ENCODE measurements at places on chromosomes 16 and 17.
A peak's percentile ranks its signal among the peaks of the same experiment; 100 is the strongest.

GRCh38 chr16:89155851-89156739, 15.5 kb upstream of the CDH15 start:
- no peak for DNase-seq

- DNase-seq = no peak
These were observed 7.5 kb downstream of the DCAKD start for GRCh38 chr17:45043813-45044540.

DNA sequence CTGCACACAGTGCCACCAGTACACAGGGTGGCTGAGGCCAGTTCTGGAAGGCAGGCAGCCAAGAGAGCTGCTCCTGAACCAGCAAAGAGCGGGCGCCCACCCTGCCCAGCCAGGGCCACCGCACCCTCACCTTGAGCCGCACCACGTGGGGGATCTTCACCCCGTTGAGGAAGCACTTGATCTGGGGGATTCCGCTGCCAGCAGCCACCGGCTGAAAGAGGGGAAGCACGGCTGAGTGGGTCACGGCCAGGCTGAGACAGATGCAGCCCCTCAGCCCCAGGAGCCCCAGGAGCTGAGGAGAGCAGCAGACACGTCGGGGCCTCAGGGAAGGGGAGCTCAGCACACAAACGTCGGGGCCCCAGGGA, 14.6 kb upstream of the CCDC154 start:
- no peak for DNase-seq

GRCh38 chr16:10617662-10618420, 37.4 kb upstream of the EMP2 start:
- DNase-seq = no peak

- DNase-seq = no peak
These were observed 81.2 kb downstream of the ZNF18 start for GRCh38 chr17:11916091-11916490.

- DNase-seq = peak; percentile 45
These were observed 123.9 kb upstream of the CIBAR2 start for GRCh38 chr16:85235991-85236817.

DNA sequence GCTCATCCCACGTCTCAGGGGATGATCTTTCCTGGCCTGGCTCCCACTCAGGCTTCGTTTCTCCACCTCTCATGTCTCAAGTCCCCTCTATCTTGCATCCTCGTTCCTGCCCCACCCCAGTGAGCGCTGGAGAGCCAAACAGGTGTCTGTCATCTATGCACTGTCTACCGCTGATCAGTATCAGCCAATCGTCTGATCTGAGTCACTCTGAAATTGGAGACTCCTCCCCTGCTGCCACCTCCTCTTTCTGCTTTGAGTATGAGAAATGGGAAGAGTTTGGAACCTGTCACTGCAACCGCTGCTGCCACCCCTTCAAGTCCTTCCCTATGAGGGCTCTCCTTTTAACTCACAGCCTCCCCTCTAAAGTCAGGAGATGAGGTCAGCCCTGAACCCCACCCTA, 28.0 kb downstream of the FZD2 start:
- DNase-seq = no peak

GRCh38 chr17:49508061-49508865, 13.2 kb downstream of the NGFR start:
- DNase-seq = no peak

GRCh38 chr16:81105946-81106345, 9.8 kb upstream of the GCSH start:
- no peak for DNase-seq

DNA sequence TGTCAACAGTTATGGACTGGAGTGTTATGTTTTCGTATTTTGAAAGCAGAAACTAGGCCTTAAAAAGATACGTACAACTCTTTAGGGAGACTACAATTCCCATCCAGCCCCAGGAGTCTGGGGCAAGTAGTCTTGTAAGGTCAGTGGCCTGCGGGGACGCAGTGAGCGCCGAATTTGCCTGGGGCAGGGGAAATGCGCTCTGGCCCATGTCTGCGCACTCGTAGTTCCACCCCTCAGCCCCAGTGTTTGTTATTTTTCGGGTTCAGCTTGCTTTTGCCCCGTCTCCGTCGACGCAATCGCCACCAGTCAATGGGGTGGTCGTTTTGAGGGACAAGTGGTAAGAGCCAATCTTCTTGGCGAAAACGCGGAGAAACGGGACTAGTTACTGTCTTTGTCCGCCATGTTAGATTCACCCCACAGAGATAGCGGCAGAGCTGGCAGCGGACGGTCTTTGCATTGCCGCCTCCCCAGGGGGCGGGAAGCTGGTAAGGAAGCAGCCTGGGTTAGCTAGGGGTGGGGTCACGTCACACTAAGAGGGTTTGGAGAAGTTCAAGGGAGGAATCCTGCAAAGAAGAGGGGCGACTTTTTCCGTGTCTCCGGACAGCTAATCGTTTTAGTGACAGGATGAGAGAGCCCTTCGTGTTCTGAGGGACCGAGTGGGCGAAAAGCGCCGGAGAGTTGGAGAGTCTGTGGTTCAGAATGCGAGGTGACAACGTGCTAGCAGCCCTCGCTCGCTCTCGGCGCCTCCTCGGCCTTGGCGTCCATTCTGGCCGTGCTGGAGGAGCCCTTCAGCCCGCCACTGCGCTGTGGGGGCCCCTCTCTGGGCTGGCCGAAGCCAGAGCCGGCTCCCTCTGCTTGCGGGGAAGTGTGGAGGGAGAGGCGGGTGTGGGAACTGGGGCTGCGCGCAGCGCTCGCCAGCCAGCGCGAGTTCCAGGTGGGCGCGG, 1.1 kb upstream of the BRCA1 start:
- no peak for DNase-seq

GRCh38 chr17:74961657-74962350, 10.8 kb downstream of the HID1 start:
- DNase-seq = peak; percentile 77

- DNase-seq = peak; percentile 74
These were observed at the start of gene TELO2 for GRCh38 chr16:1492923-1493745. Gene TELO2 (plus strand): TSS chr16:1493360. CDS start chr16:1494282, 922 bp downstream.

GRCh38 chr16:88452482-88453216, 431 bp upstream of the ZFPM1 start:
- peak; percentile 94 for DNase-seq

- peak; percentile 18 for DNase-seq
These were observed 56.6 kb upstream of the GSE1 start for GRCh38 chr16:85556456-85557082.

GRCh38 chr17:6386041-6386630, 48.8 kb downstream of the AIPL1 start:
- DNase-seq = no peak

DNA sequence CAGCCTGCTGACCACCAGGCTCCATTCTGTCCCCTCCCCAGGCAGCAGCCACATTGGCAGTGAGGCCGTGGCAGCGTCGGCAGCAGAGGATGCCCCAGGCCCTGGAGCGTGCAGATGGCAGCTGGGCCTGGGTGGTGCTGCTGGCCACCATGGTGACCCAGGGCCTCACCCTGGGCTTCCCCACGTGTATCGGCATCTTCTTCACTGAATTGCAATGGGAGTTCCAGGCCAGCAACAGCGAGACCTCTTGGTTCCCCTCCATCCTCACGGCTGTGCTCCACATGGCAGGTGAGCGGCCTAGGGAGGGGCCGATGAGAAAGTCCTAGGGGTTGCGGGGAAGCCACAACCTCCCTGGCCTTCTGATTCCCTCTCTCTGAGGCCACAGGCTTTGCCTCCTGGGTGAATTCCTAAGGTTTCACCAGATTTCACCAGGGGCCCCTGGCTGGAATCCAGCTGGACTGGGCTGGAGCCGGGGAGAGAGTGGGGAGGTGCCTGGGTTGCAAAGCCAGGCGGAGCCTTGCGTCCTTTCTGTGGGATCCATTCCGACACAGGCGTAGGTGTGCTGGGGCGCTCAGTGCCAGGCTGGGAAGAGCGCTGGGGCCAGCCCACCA, 5.9 kb downstream of the SLC16A5 start:
- no peak for DNase-seq

GRCh38 chr17:56471696-56472095, 121.8 kb upstream of the NOG start:
- peak; percentile 6 for DNase-seq

- DNase-seq = peak; percentile 39
These were observed 232.1 kb upstream of the CACNG5 start for GRCh38 chr17:66602659-66603384.

DNA sequence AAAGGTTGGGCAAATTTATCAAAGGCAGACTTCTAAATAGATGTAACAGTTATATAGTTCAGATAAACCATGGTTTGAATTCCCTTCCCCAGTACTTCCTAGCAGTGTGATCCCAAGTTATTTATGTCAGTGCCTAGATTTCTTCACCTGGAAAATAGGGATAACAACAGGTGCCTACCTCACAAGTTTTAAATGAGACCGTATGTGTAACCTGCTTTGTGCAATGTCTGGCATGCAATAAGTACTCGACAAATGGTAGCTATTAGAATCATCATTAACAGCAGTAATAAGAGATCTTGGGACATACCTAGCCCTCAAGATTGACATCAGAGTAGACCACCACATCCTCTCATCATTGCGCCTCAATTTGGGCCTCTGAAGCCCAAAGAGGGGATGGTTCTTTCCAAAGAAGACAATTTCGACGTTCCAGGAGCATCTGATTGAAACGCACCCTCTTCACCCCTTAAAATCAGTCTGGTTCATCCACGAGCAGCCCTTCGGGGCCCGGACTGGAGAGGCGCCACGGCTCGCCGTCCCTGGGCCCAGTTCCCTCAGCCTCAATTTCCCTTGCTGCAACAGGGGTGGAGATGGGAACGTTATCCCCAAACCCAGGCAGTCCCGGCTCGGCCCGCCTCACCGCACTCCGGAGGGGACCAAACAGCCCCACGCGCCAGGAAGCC, 541 bp downstream of the ACACA start:
- peak; percentile 1 for DNase-seq

DNA sequence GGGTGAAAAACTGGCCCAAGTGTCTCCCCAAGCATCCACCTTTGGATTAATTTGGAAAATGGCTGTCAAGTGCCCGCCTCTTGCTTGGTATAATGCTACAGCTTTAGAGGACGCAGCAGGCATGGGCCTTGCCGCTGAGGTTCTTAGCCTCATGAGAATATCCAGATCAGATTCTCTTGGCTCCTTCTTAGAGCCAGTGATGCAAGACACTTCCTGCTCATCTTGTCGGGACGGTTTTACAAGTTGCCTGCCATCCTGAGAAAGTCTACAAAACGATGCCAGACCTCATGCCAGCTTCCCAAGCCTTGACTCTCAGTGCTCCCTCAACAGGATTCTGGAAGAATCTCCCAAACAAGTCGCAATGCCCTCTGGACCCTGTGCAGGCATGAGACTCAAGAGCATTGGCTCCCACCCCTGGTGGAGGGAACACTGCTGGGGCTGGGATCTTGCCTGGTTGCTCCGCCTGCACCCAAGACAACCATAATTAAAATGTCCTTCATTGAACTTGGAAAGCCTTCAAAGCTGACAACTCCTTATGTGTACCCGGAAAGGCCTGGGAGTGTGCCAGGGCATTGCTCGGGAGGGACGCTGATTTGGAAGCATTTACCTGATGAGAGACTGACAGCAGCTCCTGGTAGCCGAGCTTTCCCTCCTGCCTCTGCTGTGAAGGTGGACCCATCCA, 25.8 kb upstream of the STH start:
- no peak for DNase-seq

DNA sequence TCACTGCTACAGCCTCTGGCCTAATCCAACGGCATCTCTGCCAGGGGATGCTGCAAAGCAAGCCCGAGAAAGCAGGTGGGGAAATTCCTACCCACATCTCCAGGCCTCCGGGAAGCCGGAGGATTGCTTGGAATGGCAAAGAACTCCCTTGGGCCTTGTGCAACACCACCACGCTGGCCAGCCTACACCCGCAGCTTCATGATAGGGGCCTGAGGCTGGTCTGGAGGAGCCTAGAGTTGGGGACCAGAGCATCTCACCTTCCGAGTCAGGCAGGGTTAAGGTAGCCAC, 20.3 kb downstream of the GGA3 start:
- no peak for DNase-seq

- DNase-seq = no peak
These were observed 27.1 kb downstream of the PMP22 start for GRCh38 chr17:15238057-15238456.

GRCh38 chr16:68079626-68080344, 5.4 kb upstream of the NFATC3 start:
- peak; percentile 45 for DNase-seq

DNA sequence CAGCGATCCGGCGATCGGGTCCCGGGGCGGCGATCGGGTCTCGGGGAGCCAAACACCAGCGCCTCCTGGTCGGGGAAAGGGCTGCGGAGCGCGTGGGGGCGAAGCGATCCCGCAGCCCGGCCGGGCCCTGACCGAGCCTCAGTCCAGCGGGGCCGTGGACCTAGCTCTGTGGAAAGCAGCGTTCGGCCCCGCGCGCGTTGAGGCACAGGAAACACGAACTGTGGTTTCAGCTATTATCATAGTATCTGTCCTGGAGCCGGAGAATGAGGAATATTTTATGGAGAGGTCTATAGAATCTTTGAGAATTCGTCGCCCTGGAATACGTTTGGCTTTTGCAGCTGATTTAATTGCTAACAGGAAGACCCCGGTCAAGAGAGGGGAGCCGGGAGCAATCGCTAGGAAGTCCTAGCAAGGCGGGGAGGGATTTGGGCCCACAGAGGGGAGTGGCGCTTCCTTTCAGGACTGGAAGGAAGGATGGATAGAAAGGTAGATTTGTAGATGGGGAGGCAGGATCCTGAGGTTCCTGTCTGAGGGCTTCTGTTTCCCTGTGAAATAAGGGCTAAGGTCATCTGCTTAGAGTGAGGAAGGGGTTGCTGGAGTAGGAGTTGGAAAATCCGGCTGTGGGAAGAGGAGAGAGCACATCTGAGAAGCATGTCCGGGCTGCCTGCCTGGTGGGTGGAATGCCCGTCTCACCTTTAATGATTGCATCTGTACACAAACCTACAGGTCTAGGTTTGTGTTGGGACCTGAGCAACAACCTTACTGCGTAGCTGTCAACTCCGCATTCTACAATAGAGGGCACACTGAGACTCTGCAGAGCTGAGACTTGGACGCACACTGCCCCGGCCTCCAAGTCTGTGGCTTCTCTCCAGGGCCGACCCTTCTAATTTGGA, 770 bp downstream of the CCNF start:
- peak; percentile 29 for DNase-seq

DNA sequence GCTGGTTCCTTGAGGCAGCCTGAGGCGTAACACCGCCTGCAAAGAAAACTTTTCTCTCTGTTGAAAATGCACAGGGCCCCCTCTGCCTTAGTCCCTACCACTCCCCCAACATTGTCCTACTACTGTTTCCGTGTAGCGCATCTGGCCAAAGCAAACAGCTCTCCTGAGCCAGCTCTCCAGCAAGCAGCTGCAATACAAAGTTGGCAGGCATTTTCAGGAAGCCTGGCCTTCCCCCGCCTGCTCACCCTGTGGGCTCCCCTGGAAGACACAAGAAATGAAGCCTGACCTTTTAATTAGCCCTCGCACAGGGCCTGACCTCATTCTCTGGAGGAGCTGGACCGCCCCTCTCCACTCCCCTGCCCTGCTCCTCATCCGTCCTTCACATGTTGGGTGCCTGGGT, 66.7 kb downstream of the SOX9 start:
- DNase-seq = peak; percentile 6

GRCh38 chr16:66950971-66951790, 9.9 kb upstream of the CES3 start:
- no peak for DNase-seq

- DNase-seq = no peak
These were observed 20.1 kb downstream of the HSD17B2 start for GRCh38 chr16:82055117-82055516.

Data from iris pigment epithelial cell (primary cell).